ENCODE measurements at places on chromosomes 2 and 18.

- peak; percentile 67 for DNase-seq
Measured at GRCh38 chr2:118095610-118096009, 7.3 kb downstream of the INSIG2 start.

GRCh38 chr2:211468217-211468616 is 911.8 kb downstream of the CPS1 start:
- no peak for DNase-seq

DNA sequence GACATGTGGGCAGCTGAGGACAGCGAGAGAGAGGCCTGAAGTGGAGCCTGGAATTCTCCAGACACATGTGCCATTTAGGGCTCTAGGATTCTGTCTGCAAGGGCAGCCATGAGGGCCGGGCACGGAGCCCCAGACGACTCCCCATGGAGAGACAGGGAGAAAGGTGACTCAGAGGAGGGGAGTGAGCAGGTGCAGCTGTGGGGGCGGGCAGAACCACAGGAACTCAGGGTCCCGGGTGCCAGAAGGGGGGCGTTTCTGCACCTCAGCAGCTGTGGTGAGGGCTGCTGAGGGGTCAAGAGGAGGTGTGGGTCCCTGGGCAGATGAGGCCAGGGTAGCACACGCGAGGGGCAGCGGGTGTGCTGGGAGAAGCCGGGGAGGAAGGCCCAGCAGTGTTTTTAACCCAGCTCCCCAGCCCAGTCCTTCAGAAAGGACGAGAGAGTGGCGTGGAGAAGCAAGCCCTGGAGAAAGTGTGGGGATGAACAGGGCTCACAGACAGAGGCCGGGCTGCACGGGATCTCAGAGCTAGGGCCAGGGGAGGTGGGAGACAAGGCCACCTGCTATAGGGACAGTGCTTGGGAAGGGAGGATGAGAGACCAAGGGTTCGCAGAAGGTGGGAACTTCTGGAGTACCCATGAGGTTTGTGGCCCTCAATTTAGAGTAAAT is 7.6 kb downstream of the GPR17 start:
- no peak for DNase-seq

GRCh38 chr2:235106874-235107639 is 155.2 kb downstream of the SH3BP4 start:
- DNase-seq: peak; percentile 75

DNA sequence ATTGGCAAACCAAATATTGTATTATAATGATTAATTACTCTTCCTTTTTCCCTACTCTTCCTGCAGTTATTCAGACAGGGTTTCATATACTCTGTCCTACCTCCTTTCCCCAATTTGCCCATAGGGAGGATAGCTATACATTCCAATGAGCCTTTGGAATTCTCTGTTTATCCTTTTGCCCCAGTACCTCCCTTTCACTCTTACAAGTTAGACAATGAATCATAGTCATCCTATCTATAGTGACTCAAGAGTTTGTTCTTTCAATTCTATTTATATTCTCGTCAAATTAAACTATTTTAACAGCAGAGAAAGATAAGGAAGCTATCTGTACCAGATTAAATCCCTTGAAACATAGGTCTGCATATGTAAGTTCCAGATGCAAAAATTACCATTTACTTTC is 437.5 kb downstream of the NR4A2 start:
- no peak for DNase-seq

DNA sequence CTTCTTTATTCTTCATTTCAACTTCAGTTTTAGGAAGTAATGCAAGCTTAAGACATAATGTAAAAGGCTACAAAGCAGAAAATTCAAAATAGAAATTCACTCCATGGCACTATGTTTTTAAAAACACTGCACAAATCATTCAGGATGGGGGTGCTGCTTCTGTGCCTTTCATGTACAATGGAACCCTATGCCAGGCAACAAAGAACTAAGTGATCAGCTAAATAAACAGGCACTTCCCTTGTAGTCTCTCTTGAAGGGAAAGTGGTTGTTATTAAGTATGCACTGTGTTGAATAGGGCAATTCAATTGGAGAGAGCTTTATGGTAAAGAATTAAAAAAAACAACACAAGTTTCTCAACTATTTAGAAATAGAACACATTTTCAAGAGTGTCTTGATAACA is 10.9 kb upstream of the ERBB4 start:
- no peak for DNase-seq

DNA sequence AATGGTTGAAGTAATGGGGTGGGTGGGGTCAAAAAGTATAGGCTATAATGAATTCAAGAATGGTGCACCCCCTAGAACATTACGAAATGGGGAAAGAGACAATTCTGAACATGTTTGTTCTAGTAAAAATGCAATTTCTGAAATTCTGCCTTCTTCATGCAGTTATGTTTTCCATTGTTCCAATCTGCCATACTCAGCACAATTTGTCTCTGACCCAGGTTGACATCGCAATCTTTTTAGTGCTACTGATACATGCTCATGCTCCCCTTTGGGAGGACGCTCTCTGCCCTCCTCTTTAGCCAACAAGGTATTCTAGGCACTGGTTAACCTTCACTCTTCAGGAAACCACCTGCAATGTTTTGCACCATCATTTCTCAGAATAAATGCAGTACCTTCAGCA is 1303.9 kb upstream of the PIK3C3 start:
- DNase-seq: no peak

GRCh38 chr2:59706729-59707128 is 846.7 kb downstream of the BCL11A start:
- DNase-seq: no peak

GRCh38 chr2:62826141-62826540 is 120.6 kb downstream of the EHBP1 start:
- no peak for DNase-seq

DNA sequence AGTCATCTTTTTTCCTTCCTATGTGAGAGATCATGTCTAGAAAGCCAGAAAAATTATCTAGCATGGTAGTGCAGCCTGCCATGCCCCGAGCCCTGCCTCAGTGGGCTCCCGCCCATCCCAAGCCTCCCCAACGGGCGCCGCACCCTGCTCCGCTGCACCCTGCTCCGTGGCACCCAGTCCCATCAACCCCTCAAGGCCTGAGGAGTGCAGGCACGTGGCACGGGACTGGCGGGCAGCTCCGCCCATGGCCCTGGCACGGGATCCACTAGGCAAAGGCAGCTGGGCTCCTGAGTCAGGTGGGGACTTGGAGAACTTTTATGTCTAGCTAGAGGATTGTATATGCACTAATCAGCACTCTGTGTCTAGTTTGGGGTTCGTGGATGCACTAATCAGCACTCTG is 83.4 kb upstream of the COL3A1 start:
- DNase-seq: no peak

- DNase-seq: no peak
Measured at GRCh38 chr2:45806563-45807358, 155.3 kb downstream of the PRKCE start.

DNA sequence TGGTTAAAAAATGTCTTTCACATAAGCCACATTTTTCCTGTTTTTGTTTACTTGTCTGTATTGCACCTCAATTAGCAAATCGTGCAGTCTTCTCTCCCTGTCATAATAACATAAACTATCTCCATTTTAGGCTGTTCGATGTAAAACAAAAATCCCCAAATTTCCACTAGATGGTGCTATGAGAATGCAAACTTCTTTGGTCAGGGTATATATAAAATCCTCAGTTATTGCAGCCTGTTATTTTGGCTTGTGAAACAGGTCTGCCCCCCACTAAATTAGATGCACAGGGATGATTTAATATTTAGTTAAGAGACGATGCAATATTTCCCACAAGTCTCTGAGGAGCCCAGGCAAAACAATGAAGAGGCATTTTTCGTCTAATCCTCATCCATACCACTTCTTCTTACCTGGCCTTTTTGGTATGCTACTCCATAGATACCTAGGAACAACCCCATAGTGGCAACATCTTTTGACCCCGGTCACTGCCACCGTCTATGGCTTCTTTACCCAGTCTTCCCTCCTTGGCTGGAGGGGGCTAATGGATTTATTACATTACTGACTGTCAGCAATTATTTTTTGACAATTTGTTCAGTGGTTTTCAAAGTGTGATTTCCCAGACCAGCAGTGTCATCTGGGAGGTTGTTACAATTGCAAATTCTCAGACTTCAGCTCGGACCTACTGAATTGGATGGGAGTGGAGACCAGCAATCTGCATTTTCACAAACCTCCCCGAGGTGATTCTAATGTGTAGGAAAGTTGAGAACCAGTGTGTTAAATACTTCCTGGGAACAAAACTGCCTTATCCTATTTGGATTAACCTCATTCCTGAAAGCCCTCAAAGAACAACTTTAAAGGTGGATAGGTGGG is 117.4 kb upstream of the CWC22 start:
- DNase-seq: peak; percentile 75

GRCh38 chr2:181052523-181052891 is 72.1 kb downstream of the UBE2E3 start:
- DNase-seq: no peak

GRCh38 chr2:144516411-144516980 is 3.4 kb downstream of the ZEB2 start:
- DNase-seq: no peak

GRCh38 chr2:25316101-25316500 is 25.6 kb downstream of the DNMT3A start:
- no peak for DNase-seq

DNA sequence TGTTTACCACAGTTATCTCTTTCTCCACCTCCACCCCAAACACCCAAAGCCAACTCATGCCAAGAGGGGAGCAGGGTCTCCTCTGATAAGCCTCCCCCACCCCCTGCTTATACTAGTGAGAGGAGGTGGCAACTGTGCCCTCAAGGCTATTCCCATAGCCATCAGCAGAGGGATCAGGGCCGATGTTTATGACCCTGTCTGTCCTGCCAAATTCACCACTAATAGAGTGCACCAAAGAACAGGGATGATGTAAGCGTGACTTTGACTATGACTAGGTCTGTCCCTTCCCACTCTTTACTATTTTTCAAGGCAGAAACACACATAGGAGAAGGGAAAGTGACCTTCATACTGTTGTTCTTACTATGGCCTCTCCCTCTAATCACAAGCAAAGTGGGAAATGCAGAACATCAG is 74.6 kb downstream of the CLHC1 start:
- peak; percentile 84 for DNase-seq

GRCh38 chr2:52934920-52935640 is 832.5 kb upstream of the CHAC2 start:
- DNase-seq: no peak

DNA sequence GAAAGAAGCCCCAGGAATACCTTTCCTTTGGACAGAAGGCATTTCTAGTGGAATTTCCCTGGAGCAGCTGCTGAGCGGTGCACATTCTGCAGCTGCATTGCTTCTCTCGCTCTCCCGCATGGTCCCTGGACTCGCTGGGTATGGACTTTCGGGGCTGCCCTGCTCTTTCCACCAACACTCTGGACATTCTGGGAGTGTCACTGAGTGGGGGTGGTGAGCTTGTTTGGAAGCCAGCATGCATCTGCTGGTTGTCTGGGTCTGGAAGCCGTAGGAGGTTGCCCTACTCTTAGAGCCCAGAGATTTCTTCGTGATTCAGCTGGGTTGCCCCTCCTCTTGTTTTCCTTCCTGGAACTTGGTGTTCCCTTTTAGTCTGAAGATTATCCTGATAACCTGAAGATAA is 52.6 kb downstream of the TWIST2 start:
- peak; percentile 64 for DNase-seq

DNA sequence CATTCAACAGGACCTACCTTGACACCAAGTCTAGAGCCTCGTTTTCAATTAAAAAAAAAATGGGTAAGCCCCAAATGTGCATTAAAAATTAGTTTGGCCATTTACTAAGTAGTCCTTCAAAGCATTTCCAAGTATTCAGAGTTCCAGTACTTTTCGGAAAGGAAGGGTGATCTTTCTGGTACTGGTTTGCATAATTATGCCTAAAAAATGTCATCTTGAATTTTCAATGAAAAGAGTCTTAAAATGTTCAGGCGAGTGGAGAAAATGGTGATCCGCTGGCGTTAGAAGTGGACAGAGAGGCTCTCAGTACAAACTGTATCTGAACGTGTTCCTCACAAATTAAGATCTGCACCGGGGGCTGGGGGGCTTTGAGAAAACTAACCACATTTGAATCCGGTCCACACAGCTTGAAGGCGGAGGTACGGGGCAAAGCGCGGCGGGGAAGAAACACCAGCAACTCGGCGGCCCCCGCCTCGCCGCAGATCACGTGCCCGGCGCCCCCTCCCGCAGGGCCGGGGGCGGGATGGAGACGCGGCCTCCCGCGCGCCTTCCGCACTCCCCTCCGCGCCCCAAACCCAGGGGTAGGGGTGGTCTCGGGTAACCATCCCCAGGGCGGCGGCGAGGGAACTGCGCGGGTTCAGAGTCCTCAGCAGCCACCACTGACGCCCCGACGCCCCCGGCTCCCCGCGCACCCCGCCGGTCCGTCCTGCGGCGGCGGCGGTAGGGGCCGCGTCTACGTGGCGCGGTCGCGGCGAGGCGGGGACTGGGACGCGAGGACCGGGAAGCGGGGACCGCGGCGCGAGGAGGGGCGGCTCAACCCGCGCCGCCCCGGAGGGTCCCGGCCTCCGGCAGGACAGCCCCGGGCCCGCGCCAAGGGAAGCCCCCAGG is 564 bp downstream of the LPIN2 start:
- peak; percentile 25 for DNase-seq

DNA sequence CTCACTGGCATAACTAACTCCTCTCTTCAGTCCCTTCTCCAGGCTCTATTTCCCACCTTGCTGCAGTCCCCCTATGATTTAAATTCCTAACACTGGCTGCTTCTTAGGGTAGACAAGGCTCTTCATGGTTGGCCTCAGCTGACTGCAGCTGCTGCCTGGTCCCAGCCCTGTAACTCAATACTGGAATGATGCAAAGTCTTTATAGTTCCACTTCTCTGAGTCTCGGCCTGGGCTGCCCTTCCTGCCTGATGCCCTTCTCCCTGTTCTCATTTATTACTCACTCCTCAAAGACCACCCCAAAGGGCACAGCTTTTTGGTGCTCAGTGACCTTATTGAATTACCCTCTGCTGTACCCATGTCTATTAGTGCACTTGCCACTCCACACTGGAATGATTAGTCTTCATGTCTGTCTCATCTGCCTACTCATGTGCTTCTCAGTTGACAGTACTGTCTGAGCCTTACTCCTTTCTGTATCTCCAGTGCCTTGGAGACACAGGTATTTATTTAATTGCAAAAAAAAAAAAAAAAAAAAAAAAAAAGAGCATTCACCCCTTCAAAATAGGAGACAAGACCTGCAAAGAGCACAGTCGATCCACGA is 199.4 kb upstream of the REV1 start:
- DNase-seq: no peak

- peak; percentile 79 for DNase-seq
Measured at GRCh38 chr2:223100061-223100511, 48.1 kb downstream of the KCNE4 start.

DNA sequence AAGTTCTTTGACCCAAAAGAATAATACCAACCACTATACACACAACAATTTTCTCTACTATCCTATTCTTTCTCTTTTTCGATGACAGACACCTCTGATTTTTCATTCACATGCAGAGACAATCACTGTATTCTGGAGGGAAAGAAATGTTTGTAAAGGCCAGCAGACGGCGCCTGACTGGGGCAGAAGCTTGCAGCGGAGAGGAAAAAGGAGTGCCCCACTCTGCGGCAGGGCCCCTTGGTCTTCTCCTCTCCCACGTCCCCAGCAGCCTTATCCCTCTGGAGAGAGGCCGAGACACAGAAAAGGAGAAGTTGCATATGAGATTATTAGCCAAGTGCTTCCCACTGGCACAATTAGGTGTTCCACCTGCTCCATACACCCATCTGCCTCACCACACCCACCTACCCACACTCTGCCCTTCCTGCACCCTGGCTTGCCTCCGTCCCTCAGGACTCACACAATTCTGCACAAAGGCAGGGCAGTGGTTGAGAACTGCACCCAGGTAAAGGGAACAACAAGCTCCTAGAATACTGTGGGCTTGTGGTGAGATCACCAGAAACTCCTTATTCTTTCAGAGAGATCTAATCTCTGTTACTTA is 687.3 kb downstream of the NRXN1 start:
- no peak for DNase-seq

GRCh38 chr2:205177546-205177945 is 504.8 kb upstream of the NRP2 start:
- DNase-seq: no peak

Data from fibroblast of mammary gland (primary cell).